Stimulated activated naive CD4-positive, alpha-beta T cell treated with Interleukin-2 at 50 U/mL for 16 hours (primary cell): ENCODE measurements at places on chromosomes 16 and 17.

DNA sequence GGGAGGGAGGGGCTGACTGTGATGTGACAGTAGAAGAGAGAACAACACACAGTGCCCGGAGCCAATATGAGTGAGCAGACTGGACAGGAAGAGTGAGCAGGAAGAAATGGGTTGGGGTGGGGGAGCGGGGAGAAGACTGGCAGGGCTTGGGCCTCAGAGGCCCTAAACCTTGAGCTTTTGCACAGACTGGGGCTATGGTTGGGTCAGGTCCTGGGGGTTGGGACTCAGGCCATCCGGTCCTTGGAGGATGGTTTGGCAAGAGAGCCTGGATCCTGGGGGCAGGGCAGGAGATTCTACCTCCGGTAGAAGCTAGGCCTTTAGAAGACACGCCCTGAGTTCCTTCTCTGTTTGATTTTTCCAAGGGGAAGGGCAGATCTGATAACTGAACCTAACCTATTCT lies 1.1 kb downstream of the CAMTA2 start:
- no peak for DNase-seq

GRCh38 chr17:78142119-78142861 lies 3.9 kb upstream of the C17orf99 start:
- DNase-seq = no peak

GRCh38 chr16:72946474-72947194 lies 101.3 kb downstream of the ZFHX3 start:
- DNase-seq = no peak

DNA sequence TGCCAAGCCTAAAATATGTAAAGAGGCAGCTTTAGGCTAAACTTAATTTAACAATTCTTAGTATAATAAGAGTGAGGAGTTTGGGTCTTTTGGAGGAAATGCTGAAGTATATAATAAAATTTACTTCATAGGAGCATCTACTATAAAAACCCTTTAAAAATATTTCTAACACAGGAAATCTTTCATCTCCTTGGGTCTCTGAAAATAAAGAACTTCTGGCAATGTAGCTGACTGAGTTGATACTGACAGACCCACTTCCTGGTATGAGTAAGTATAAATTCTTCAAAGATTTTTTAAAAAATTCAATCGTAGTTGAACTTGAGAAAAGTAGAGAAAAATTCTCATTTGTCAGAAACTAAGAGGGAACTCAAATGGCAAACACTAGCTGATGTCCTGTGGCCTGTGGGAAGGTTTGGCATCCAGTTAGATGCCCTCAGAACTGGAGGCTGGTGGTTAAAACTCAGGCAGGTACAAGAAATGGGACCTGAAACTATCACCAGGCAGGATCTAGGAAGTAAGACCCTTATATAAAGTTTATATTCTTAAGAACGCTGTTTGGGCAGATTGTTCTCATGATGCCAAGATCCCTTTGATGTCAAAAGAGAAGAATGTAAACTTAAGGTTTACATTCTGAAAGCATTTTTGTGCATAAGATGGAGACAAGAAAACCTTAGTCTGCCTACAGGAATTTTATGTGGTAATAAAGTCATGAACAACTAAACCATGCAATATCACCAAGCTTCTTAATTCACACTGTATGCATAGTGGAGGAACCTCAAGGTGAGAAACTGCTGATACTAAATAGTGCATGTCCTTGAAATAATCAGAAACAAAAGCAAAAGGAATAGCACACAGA lies 6.2 kb downstream of the KRTAP4-6 start:
- no peak for DNase-seq

GRCh38 chr17:63476854-63477479 lies at the start of gene ACE:
Gene ACE (plus strand): TSS chr17:63477061. CDS start chr17:63477095, 34 bp downstream.
- peak; percentile 41 for DNase-seq

DNA sequence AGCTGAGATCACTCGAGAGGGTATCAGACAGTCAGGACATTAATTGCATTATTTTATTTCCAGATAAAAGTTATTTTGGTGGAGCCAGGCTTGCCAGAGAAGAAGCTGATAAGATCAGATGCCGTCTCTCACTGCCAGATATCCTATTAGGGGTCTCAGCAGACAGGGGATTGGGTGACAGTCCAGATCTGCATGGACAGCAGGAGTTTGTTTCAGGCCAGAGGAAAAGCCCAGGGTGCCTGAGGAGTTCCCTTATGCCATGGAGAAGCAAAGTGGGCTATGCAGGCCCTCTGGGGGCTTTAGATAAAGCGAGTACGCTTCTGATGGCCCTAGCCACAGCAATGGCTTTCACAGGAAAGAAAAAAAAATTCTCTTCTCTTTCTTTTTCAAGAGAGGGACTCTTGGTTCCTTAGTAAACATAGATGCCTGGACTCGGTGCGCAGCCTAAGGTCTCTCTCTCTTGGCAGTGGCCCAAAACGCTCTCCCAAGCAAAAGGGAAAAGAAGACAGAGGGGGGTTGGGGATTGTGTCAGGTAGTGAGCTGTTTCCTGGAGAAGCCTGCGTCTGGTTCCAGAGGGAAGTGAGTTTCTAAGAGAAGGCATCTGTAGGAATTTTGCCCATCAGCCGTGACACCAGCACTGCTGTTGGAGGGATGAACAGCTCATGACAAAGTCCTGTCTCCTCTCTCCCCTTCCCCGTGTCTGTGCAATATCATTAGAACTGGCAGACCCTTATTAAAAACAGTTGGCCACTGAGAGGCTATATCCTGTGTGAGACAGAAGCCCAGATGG lies 166.3 kb upstream of the FOXF1 start:
- DNase-seq = no peak

DNA sequence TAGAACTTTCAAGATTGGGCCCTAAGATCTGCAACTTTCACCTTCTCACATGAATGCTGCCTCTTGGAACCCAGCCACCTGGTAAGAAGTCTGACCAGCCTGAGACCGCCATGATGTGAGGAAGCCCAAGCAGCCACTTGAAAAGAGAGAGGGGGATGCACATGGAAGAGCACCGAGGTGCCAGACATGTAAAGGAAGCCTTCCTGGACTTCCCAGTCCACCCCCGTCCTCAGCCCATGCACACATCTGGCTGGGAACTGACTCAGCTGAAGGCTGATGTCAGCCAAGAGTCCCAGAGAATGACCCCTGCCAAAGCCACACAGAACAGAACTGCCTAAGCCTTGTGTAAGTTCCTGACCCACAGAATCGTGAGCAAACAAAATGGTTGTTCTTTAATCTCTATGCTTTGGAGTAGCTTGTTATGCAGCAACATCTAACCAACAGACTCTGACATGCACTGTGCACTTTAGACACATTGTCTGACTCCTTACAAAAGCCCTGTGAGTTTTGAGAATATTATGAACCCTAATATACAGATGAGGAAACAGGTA lies 86.7 kb downstream of the RMI2 start:
- DNase-seq = no peak

GRCh38 chr17:48297825-48298224 lies 132.2 kb downstream of the SKAP1 start:
- DNase-seq = no peak

DNA sequence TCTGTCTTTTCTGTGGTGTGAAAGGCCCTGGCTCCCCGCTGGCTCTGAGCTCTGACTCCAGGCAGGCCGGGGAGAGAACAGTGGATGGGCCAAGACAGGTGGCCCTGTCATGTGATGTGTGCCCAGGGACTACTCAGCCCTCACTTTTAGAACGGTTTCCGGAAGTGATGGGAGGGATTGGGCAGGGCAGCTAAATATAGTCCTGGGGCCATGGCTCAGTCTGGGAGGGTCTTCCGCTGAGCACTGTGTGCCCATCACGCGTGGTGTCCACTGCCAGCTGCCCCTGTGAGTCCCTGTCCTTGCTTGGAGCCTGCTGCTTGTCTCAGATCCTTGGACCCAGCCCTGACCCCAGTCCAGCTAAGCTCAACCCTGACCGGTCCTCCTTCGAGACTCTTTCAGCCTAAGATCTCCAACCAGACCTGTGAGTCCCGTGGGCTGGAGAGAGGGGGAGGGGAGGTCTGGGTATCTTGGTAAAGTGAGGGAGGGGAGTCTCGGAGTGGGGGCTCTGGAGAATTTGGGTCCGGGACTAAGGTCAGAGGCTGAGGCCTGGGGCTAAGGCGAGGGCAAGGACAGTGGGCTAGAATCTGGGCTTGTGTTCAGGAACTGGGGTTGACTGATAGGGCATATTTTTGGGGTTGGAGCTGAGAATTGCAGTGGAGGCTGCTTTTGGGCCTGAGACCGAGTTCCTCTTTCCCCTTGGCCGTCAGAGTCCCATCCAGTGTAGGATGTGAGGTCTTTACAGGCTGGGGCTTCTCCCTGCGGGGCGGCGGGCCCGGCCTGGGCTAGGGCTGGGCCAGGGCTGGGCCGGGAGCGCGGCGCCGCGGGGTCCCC lies at the start of gene TRIM72:
Gene TRIM72, plus strand, starts transcription at position 243 of the 831 bp plus-strand sequence. CDS start 620 bp downstream, outside the sequence.
- DNase-seq = no peak

DNA sequence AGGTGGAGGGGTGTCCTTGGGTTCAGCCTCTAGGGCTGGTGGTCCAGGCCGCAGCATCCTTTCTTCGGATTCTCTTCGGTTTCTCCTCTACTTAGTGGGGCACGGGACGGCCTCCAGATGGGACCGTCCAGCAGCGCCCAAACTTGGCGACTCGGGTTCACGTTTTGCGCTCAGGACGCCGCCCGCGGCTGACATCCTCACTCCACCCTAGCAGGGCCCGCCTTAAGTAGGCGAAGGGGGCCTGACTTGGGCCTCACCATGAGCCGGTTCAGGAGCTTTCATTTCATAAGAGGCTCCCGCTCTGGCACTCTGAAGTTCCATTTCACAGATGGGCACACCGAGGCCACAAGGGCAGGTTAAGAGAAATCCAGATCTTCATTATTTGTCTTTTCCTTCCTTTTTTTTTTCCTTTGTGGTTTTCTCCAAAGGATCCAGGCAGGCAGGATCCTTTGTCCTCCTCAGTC lies 141.2 kb downstream of the SEC14L1 start:
- DNase-seq = no peak

DNA sequence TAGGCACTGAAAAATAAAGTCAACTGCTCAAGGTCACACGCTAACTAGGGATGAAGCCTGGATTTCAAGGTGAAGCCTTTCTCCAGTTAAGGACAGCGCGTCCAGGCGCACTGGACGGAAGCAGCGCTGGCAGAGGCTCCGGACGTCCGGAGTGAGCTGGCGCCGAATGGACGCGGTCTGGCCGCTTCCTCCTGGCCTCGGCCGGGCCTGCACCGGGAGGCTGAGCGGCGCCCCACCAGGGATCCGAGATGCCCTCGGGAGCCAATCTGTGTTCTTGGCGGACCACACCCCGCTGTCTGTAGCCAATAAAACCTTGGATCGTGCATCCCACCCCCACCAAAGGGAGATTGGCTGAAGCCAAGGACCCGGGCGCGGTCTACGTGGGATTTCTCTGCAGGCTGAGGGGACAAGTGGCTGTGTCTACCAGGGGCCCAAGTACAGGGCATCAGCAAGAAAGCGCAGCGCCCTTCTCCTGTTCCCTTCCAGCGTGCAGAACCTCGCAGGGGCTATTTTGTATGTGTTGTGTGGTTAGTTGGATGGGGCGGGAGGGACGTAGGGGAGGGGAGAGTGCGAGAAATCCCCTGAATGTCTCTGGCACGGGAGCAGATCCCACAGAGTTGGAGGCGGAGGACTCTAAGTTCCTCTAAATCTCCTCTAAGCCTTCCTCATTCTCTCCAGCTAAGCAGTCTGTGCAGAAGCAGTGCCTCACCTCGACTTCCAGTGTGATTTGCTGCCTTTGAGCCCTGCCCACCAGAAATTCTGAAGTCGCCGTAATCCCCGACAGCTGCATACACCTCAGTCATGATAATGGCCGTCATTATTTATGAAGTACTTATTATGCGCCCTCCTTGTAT lies 2.5 kb upstream of the AKAP10 start:
- DNase-seq = no peak

DNA sequence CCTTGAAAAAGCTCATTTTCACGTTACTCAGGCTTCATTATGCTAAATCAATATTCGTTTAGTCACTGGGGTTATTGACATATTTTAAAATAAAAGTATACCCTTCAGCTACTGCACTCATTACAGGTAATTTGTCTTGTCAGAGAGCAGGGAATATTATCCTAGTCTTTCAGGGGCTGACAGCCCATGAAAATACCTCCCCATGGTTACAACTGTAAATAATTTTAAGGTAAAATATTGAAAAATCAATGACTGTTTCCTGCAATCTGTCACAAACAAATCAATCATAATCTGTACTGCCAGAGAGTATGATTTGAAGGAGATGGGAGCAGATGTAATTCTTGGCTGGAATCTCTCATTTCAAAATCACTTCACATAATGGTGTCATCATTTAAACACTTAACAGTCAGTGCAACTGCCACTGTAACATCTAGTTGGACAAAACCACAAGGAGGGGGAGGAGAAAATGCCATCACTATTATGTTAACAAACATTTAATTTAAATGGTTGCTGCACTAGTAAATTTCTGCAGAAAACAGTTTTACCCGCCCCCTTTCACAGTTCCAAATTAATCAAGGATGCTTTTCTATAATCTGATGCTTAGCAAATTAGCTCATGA lies 9.3 kb upstream of the IRX5 start:
- no peak for DNase-seq

- DNase-seq = no peak
These were observed 75.0 kb upstream of the CPHXL start for GRCh38 chr16:75801307-75801706.
